ENCODE measurements at places on chromosomes 12 and 14.
A peak's percentile ranks its signal among the peaks of the same experiment; 100 is the strongest.

DNA sequence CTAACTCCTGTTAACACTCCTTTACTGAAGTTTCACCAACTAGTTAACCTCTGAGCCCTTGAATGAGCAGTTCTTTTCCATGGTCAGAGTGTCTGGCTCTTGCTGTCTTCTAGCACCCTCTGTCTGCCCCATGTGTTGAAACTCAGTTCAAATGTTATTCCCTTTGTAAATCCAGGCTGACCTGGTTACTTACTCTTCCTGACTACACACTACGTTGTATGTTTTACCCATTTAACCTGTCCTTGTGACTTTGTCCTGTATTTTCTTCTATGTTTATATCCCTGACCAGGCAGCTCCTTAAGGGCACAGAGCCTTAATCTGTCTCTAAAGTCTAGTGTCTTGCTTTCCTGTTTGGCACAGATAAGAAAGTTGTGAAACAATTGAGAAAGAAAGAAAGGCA lies 389.0 kb upstream of the RPL10L start:
- DNase-seq, result peak; percentile 16

DNA sequence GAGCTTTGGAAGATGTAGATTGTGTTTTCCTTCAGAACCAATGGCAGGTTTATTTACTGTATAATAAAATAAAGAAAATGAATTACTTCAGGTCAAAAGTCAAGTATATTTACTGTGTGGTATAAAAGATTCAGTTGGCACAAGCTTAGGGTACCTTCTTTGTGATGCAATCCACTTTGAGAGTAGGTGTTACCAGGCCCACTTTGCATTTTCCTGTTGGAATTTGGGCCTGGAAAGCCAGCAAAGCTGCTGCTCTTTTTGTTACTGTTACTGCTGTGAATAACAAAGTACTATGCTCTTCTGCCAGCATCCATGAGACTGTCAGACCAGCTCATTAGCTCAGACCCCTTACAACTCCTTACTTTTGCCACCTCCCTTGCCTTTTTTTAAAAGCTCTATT lies 649.0 kb upstream of the SEL1L start:
- peak; percentile 18 for DNase-seq

- DNase-seq, result no peak
Observed at GRCh38 chr14:100688051-100688450, 38.6 kb upstream of the DLK1 start.

GRCh38 chr12:1217191-1217949 lies 226.3 kb downstream of the ERC1 start:
- DNase-seq, result no peak

DNA sequence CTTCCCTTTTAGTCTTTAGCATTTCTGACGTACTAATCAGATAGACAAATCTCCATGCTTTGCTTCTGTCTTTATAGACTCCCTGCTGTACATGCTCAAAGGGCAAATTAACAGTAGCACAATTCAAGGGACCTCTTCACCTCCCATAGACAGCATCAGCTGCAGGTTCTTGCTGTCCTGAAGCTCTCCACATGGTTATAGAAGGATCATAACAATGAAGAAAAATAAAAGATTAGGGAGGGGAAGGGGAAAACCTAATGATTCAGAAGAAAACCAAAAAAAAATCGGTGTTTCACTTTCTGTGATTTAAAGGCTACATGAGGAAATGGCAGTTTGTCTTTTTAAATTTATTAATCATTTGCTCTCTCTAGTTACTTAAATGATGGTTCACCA lies 155.5 kb downstream of the PTCSC3 start:
- DNase-seq, result no peak

DNA sequence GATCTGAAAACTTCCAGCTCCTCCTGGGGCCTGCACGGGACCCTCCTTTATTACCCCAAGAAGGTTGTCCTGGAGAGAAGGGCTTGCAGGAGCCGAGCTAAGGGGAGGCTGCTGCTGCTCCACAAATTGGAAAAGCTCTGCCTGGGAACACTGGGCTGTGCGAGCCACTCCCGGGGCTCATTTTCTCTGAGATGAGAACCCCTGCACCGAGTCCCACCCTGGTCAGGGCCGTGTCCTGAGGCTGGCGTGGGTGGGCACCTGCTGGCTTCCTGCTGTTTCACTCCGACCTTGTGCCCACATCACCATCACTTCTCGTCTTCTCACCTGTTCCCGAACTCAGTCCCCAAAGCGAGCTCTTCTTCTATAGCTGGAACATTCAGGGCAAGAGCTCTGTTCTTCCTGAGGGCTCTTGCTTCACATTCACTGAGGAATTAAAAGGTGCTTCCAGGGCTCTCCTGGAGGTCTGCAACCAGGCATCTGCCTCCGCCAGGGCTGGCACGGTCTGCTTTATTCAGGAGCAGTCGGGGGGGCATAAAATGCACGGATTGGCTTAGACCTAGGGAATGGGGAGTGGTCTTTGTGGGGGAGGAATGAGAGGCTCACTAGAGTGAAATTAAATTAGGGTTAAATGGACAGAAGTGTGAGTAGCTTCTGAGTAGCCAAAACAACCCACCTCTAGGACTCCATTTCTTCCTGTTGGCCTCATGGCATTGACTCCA lies 98.5 kb downstream of the ADGRD1 start:
- DNase-seq, result no peak

DNA sequence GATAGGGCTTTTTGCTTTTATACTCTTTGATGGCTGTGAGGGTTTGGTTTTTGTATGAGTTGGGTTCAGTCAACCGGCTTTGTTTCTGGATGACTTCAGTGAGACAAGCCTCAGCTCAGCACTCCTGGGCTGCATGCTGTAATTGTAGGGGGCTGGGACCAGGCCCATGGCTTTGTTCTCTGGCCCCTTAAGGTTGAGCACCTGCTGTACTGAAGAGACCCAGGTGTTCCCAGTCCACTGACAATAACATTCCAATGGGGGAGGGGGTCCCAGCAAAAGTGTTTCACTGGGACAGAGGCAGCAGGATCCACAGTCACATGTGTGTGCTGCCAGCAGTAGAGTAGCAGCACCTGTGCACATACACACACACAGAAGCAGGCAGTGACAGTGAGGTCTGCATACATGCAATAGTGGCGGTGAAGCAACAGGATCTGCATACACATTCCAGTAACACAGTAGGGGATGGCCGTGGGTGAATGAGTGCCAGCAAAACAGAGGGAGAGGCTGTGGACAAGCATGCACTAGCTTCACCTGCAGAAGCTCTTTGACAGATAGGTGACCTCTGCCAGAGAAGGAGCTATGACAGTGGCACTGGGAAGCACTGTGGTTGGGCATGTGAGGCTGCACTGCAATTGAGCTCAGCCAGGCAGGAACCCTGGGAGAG lies 240.4 kb downstream of the ASCL1 start:
- DNase-seq, result no peak

DNA sequence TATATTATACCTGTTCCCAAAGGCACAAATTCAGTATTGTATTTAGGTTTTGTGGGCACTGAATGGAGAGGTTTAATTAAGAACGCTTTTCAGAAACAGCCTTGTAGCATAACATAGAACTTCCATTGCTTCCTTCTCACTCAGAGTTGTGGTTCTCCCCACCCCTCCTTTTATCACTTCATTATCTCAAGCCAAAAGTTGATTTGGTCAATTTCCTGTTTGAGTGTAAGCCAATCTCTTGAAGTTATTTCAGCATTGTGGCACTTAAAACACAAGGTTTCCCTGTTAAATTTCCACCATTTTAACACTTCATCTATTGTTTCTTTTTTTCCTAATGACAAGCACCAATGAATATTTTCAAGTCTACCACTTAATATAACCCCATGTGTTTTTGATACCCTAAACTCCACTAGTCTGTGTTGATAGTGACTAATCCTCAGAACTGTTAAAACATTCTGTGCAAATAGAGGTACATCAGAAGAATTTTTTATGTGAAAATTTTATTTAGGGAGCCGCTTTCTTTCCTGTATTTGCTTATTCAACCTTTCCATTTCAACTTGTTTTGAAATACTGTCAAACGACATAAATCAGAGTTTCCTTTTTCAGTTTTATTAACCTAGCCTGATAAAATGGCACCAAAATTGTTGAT lies 340.1 kb downstream of the BCAT1 start:
- no peak for DNase-seq

DNA sequence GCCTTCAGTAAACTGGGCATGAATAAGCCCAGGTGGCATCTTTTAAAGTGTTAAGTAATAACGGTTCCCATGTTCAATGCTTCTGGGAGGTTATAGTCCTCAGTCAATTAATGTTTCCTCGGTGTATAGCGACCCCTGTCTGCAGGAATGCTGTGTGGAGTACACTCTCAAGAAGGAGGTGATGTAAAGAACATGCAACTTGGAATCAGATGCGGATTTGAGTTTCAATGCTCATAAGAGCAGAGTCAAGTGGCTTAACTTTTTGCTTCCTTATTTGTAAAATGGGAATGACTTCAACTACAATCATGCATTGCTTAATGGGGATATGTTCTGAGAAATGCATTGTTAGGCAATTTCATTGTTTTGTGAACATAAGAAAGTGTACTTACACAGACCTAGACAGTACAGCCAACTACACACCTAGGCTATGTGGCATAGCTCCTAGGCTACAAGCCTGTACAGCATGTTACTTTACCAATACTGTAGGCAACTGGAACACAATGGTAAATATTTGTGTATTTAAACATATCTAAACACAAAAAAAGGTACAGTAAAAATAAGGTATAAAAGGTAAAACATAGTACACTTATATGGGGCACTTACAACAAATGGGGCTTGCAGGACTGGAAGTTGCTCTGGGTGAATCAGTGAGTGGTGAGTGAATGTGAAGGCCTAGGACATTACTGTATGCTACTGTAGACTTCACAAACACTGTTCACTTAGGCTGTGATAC lies 6.7 kb upstream of the MRPS35 start:
- peak; percentile 99 for DNase-seq

DNA sequence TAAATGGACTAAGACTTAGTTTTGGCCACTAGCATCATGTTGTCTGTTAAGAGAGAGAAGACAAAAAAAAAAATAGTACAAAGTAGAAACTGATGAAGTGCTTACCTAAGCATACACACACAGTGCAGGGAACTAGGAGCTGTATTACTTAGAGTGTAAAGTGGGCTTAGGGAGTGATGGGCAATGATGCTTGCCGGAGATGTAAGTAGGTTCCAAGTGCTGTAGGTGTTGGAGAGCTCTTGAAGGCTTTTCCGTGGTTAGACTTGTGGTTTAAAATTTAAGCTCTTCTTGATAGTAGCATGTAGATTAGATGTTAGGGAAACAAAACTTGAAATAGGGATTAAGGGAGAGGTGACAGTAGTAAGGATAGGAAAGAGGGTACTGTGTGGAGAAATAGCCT lies 34.7 kb downstream of the MIA2 start:
- DNase-seq, result no peak

GRCh38 chr14:103762036-103762435 lies 46.4 kb downstream of the ZFYVE21 start:
- no peak for DNase-seq

GRCh38 chr12:60035835-60036234 lies 440.0 kb downstream of the SLC16A7 start:
- no peak for DNase-seq

DNA sequence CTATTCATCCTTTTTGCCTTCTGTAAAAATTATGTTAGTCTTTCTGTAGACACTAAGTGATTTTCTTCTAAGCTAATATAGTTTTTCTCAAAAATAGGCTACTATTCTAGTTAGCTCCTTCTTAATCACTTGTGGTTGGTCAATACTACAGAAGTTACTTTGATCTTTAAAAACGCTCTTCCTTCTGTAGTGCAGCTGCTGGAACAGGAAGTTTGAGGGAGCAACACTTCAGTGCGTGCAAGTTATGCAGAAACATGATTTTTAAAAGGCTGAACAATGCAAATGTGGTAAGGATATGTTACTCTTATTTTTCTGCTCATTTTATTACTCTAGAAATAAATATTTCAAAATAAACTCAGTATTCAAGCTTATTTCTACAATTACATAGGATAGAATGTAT lies 11.1 kb upstream of the RERGL start:
- DNase-seq, result no peak

DNA sequence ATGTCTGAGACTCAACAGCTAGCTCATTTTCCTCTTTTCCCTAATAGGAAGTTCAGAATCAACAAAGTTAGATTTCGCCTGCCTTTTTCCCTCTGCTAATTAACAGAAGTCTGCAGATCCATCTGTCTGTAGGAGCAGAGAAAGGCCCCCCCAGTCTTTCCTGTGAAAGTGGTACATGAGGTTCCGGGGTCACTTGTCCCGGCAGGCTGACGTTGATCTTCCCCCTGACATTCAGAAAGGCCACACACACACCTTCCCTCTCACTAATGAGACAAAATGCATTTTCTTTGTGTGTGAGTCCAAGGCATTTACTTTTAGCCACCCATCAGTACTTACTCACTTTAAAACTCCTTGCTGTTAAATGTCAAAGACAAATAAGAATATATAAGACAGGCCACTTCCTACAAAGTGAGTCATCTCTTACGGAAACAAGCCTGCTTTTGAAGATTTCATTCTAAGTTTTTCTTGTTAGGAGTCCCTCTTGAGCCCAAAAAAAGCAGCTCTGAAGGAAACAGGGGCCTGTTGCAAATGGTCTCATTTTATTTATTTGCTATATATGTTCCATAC lies 138.7 kb downstream of the TTC7B start:
- DNase-seq, result no peak

GRCh38 chr12:17884581-17884980 lies 205.4 kb downstream of the RERGL start:
- DNase-seq, result no peak

- peak; percentile 49 for DNase-seq
Observed at GRCh38 chr14:88013750-88014349, 8.9 kb downstream of the GPR65 start.

DNA sequence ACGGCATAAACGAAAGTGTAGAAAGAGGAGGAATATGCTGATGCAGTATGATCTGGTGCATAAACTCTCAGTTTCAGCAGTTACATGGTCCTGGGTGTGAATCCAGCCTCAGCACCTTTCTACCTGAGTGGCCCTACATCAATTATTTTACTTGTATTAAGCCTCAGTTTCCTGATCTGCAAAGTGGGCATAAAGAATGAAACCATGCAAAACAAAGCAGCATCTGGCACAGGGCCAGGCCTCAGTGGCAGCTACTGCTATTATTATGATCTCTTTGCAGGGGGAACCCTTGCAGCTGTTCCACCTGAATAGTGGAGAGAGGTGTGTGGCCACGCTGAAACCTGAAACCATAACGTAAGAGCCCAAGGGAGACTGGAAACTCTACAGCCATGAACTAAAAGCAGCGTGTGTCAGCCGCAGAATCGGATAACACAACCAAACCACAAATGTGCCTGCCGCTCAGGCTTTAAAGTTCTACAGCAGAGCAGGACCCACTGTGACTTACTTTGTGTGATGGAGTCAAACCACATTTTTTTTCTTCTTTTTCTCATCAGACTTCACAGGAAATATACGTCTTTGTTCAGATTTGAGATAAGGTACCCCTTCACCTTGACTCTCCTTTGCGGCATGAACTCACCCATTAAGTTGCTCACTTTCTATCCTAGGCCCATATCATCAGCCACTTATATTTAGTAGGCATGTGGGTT lies 29.2 kb upstream of the FOS start:
- no peak for DNase-seq

- no peak for DNase-seq
Observed at GRCh38 chr14:92597906-92598905, 84.6 kb downstream of the RIN3 start.

GRCh38 chr14:61322799-61323290 lies 1.5 kb downstream of the PRKCH start:
- DNase-seq, result no peak

GRCh38 chr12:2856051-2856450 lies 788 bp downstream of the TEX52 start:
- DNase-seq, result no peak

- no peak for DNase-seq
Observed at GRCh38 chr14:36344211-36344610, 23.8 kb upstream of the MBIP start.
